ENCODE measurements at places on chromosomes 13 and 19. TPM values are rescaled to one million over a fixed set of nuclear protein-coding genes. Genes with fewer than 3 reads are reported as not detected.

Gene FAM124A
- 1.2 TPM for total RNA-seq

Gene IGLON5
- 0.44 TPM for total RNA-seq

Gene PTBP1
- 281 TPM for total RNA-seq

Gene FCHO1
- total RNA-seq, result 4.4 TPM

Gene IGFL1
- not detected for total RNA-seq

Gene UNC13A
- total RNA-seq, result 0.85 TPM

Gene IRGC
- not detected for total RNA-seq

Gene CACNA1A
- 2.3 TPM for total RNA-seq

Gene PEX11G
- 8.1 TPM for total RNA-seq

Gene URAD
- 23.9 TPM for total RNA-seq

GRCh38 chr13:107960301-107960700 is 255.0 kb downstream of the LIG4 start:
- no peak for DNase-seq

DNA sequence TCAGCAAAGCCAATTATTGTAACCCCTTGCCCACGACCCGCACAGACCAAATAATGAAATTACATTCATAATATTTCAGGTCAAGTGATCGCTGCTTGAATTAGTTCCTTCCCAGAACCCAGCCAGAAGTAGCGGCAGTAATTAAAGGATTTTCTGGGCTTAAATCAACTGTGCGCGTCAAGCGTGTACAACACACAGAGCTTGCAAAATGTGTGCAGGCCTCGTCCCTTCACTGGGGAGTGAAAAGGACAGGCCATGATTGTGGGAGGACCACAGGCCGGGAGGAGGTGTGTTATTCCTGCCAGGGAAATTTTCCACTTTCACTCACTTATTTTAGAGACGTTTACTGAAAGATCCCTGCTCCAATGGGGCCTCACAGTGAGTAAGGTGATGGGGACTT is 84.9 kb downstream of the CHST8 start:
- DNase-seq, result no peak

DNA sequence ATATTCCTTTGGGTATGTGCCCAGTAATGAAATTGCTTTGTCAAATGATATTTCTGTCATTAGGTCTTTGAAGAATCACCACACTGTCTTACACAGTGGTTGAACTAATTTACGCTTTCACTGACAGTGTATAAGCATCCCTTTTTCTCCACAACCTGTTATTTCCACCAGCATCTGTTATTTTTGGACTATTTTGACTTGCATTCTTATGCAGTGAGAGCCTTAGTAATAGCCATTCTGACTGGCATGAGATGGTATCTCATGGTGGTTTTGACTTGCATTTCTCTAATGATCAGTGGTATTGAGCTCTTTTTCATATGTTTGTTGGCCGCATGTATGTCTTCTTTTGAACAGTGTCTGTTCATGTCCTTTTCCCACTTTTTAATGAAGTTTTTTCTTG is 92.0 kb upstream of the SPATA13 start:
- DNase-seq, result no peak

GRCh38 chr13:23986619-23987018 is 89.3 kb upstream of the C1QTNF9B start:
- DNase-seq, result no peak

- DNase-seq, result no peak
These were observed 16.6 kb upstream of the LSM14A start for GRCh38 chr19:34155686-34156085.

- no peak for DNase-seq
These were observed 55.6 kb upstream of the ALOX5AP start for GRCh38 chr13:30679483-30680330.

- DNase-seq, result no peak
These were observed 392.5 kb upstream of the DACH1 start for GRCh38 chr13:72259528-72259927.

- no peak for DNase-seq
These were observed 47.5 kb upstream of the ZNF43 start for GRCh38 chr19:21883516-21883915.

DNA sequence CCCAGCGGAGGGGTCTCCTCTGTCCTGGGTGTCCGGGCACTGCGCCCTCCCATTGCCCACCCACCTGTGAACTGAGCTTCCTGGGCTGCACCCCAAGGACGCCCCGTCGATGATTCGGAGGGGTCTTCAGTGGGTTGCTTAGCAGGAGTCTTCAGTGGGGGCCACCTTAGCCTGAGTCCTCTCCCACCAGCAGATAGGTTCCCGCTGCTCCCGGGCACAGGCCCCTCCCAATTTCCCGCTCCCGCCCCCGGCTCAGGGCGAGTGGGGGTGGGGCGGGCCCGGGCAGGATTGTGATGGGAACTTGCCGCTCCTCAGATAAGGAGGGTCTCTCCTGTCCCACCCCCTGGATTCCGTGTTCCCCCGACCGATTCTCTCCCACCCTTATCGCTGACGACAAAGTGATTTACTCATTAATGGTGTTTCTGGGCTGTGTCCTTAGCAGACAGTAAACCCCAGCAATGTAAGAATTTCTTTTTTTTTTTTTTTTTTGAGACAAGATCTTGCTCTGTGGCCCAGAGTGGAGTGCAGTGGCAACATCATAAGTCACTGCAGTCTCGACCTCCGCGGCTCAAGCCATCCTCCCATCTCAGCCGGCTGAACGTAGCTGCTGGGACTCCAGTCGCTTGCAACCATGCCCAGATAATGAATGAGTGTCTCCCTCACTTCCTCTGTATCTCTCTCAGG is 655 bp upstream of the S1PR5 start:
- DNase-seq, result no peak

DNA sequence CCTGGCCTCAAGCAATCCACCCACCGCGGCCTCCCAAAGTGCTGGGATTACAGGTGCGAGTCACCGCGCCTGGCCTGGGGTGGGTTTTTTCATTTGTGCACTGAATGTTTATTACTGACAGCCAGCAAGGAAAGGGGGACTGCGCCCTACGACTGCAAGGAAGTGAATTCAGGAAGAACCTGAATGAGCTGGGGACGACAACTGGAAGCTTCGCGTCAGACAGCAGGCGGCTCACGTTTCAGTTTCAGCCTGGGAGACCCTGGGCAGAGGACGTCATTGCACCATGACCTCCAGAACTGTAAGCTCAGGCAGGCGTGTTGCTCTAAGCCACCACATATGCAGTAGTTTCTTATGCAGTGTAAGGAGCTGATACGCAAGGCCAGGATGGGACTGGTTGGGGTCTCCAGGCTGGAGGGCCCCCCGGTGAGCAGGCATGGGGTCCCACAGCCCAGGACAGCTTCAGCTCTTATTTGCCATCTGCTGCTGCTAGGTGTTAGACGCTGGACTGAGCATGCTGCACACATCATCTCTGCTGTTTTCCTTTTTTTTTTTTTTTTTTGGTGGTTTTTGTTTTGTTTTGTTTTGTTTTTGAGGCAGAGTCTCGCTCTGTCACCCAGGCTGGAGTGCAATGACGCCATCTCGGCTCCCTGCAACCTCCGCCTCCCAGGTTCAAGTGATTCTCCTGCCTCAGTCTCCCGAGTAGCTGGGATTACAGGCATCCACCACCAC is 66.6 kb downstream of the GADD45B start:
- no peak for DNase-seq

DNA sequence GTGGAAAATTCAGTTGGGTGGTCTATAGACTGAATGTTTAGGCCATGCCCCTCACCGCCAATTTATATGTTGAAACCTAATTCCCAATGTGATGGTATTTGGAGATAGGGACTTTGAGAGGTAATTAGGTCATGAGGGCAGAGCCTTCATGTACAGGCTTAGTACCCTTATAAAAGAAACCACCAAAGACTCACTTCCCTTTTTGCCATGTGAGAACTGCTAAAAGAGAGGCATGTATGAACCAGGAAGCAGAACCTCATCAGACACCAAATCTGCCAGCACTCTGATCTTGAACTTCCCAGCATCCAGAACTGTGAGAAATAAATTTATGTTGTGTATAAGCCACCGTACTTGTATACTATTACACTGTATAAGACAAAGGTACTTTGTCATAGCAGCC is 40.6 kb downstream of the UQCRFS1 start:
- DNase-seq, result no peak

GRCh38 chr13:36820222-36820621 is 1.2 kb downstream of the RFXAP start:
- no peak for DNase-seq

GRCh38 chr19:13707915-13708314 is 56.4 kb upstream of the MRI1 start:
- no peak for DNase-seq

DNA sequence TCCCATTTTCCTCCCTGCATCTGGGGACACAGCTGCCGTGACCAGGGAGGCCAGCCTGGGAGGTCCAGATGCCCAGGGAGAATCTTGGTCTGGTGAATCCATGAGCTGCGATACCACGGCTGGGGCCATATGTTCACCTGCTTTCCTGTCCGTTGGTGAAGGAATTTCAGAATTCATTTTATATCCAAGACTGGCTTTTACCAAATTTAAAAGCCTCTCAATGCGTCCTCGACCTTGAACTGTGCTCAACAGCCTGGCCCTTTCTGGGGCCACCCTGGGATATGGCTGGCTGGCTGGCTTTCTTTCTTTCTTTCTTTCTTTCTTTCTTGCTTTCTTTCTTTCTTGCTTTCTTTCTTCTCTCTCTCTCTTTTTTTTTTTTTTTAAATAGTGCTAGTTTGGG is 22.2 kb upstream of the GDF15 start:
- no peak for DNase-seq

GRCh38 chr13:50585674-50586413 is 257.6 kb downstream of the DLEU7 start:
- no peak for DNase-seq

- DNase-seq, result no peak
These were observed 129.2 kb upstream of the PEG3 start for GRCh38 chr19:56969759-56970178.

GRCh38 chr13:53800011-53800410 is 771.4 kb downstream of the OLFM4 start:
- no peak for DNase-seq

GRCh38 chr19:13604902-13605586 is 98.8 kb upstream of the CACNA1A start:
- no peak for DNase-seq

- no peak for DNase-seq
These were observed 324.1 kb upstream of the PCDH9 start for GRCh38 chr13:67554286-67554685.

DNA sequence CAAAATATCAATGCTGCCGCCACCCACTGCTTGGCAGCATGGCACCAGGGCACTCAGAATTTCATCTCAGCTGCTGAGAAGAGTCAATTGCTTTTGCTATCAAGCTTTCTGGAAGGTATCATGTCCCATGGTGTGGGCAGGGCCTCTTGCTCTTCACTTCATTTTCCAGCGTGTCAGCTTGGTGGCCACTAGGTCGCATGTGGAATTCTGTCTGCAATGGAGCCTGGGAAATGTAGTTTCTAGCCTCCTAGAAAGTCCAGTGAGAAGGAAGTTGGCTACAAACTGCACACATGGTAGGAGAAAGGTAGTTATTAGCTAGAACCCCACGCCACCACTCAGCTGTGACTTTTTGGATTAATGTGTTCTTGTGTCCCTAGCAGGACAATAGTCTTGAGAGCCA is 105.3 kb downstream of the MYO16 start:
- no peak for DNase-seq

DNA sequence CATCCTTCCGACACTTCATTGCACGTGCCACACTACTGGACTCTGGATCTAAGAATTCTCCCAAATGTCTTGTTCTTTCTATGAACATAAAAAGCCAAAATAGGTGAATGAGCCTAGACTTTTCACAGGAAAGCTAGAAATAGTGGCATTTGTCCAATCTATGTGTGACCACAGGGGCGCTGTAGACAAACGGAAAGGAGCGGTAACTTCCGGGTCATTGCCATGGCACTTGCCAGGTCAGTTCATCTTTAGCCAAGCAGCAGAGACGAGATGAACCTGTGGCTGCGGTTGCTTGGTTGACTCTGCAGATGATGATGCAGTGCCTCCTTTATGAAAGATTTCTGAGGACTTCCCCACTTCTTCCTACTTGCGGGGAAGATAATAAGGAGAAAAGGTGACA is 65.6 kb downstream of the ADGRE1 start:
- DNase-seq, result no peak

- DNase-seq, result no peak
These were observed 451.0 kb upstream of the ZNF507 start for GRCh38 chr19:31894451-31894850.

GRCh38 chr13:44211286-44211685 is 162.3 kb upstream of the SERP2 start:
- DNase-seq, result no peak

- no peak for DNase-seq
These were observed 10.1 kb downstream of the DNMT1 start for GRCh38 chr19:10184636-10185035.

DNA sequence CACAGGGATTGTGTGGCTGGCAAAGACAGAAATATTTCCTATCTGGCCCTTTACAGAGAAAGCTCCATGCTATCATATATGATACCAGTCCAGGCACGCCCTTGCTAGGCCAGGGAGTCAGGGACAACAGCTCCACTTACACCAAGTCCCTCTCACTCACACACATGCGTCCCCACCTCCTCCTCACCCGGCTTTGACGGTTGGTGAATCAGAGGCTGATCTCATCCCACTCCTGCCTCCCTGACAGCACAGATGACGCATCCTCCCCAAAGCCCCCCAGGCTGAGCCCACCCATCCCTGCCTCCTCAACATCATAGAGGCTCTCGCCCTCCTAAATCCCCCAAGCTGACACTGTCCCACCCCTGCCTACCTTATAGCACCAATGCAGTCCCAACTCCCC is 62.7 kb downstream of the F2RL3 start:
- no peak for DNase-seq

GRCh38 chr19:39372047-39372802 is 18.7 kb downstream of the PAF1 start:
- DNase-seq, result peak; percentile 61

DNA sequence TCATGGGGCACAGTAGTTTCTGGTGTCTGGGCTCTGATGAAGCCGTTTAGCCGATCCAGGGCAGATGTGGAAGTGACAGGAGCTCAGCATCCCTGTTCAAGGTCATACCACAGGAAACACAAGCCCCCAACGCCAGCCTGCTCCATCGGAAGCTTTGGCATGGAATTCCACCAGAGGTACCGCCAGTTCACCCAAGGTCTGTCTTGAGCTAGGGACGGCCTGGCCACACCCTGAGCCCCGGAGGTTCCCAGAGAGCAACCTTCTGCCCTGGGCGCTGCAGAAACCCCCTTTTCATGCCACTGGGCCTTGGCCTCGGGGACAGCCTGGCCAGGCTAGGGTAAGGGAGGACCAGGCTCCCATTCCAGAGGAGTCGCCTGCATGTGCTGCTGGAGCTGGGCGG is 39.4 kb upstream of the TPM4 start:
- DNase-seq, result no peak

- DNase-seq, result no peak
These were observed 53.2 kb downstream of the GPR12 start for GRCh38 chr13:26707122-26708006.
